Stimulated activated CD4-positive, alpha-beta T cell treated with anti-CD3 and anti-CD28 coated beads, TNF-alpha, amount 100 ng/mL, for 1 hour (primary cell): ENCODE measurements at places on chromosomes 1 and 21.

- no peak for DNase-seq
Measured at GRCh38 chr1:89203166-89203565, 4.4 kb upstream of the GBP4 start.

DNA sequence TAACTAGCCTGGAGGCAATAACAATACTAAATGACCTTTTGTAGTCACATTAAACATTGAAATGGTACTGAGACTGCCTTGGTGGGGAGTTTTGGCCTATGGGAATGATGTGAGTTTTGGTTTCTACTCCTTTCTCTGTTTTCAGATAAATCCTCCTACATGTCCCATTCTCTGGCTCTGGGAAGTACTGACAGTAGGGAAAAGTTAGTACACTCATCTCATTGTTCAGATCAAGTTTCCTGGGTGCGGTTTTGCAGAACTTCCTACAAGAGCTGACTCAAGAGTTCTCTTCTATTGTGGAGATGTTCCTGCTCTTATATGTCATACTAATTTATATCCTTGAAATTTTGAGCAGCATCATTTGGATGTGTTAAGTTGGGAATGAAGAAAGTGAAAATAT is 74.2 kb upstream of the MACF1 start:
- no peak for DNase-seq

DNA sequence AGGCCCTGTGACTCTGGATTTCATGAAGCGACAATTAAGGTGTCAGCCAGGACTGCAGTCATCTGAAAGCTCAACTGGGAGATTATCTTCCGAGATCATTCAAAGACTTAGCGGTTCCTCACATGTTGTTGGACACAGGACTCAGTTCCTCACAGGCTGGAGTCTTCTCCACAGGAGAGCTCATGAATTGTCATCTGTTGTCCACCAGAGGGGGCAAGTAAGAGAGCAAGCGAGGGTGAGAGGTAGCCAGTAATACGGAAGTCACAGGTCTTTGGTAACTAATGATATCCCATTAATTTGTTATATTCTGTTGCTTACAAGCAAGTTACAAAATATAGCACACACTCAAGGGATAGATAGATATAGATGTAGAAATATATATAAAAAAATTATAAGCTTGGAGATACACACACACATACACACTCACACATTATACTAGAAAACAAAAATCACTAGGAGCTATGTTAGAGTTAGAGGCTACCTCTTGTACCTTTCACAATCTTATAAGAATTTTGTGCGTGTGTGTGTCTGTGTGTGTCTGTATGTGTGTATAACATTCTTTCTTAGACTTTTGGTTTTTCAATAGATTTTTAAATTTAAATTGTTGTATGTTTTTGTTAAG is 1695.3 kb downstream of the BRINP3 start:
- no peak for DNase-seq

GRCh38 chr1:109167001-109167506 is 46.7 kb upstream of the SARS1 start:
- no peak for DNase-seq
